H4 (cell line): ENCODE measurements at places on chromosomes 16 and 17. TPM values are rescaled to one million over a fixed set of nuclear protein-coding genes. Genes with fewer than 3 reads are reported as not detected.
A peak's percentile ranks its signal among the peaks of the same experiment; 100 is the strongest.

DNA sequence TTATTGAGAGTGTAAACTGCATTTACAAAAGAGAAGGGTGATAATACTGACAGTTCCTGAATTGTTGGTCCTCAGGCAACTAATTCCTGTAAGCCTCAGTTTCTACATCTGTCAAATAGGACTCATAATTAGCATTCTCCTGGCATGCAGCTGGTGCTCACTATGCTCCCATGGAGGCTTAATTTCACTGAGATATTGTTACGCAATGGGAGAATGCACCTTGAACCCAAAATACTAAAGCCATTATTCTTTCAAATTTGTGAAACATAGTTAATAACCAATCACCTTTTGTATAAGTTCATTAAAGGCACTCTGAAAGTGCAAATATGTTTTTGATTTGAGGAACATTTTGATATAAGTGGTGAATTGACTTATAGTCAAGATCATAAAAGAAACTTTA is 985.5 kb downstream of the CDH11 start:
- no peak for DNase-seq

NPIPB8 gene
- not detected in 2 replicates for total RNA-seq

- no peak for DNase-seq
These were observed 513 bp downstream of the ADAM11 start for GRCh38 chr17:44759086-44759915.

ARHGAP23 gene
- 6.8 and 11.7 TPM in 2 replicates for total RNA-seq

C16orf90 gene
- not detected in 2 replicates for total RNA-seq

GRCh38 chr16:74868501-74868900 is 93.9 kb upstream of the FA2H start:
- DNase-seq, result no peak

GPRC5B gene
- 0.76 and 1.8 TPM in 2 replicates for total RNA-seq

SYCE1L gene
- 0.68 TPM in 1 of 2 replicates, not detected in the other for total RNA-seq

GRCh38 chr16:52556083-52556482 is 9.1 kb upstream of the TOX3 start:
- no peak for DNase-seq

GRCh38 chr16:15559176-15559575 is 83.8 kb downstream of the MARF1 start:
- DNase-seq, result no peak

DNA sequence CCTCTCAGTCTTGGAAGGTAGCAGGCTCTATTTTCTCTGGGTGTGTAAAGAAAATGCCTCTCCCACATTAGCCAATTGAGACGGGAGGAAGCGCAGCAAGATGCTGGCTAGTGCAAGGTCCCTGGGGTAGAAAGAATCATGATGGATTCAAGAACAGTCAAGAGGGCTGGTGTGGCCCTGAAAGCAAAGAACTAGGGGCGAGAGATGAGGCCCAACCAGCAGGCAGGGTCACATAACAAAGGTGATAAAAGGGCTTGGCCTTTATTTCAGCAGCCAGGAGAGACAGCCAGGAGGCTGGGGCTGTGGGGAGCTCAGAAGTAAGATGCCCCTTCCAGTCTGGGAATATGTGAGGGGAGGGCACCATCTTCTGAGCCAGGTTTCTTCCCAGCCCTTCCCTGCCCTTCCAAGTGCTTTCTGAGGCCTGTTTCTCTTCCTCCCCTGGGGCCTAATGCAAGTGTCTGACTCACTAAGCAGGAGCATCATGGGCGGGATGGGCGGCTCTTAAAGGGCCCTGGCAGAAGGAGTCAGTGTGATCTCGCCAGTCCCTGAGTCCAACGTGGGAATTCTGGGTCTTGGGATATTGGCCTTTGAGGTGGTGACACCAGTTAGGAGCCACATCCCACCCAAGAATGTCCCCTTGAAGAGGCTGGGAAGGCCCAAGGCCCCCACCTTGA is 3.9 kb upstream of the NLRC5 start:
- DNase-seq, result peak; percentile 74
